Dermis microvascular lymphatic vessel endothelial cell (primary cell): ENCODE measurements at places on chromosomes 12 and 14. TPM values are rescaled to one million over a fixed set of nuclear protein-coding genes. Genes with fewer than 3 reads are reported as not detected.

- DNase-seq = no peak
Observed at GRCh38 chr12:2735432-2735831, 59.3 kb upstream of the FKBP4 start.

DNA sequence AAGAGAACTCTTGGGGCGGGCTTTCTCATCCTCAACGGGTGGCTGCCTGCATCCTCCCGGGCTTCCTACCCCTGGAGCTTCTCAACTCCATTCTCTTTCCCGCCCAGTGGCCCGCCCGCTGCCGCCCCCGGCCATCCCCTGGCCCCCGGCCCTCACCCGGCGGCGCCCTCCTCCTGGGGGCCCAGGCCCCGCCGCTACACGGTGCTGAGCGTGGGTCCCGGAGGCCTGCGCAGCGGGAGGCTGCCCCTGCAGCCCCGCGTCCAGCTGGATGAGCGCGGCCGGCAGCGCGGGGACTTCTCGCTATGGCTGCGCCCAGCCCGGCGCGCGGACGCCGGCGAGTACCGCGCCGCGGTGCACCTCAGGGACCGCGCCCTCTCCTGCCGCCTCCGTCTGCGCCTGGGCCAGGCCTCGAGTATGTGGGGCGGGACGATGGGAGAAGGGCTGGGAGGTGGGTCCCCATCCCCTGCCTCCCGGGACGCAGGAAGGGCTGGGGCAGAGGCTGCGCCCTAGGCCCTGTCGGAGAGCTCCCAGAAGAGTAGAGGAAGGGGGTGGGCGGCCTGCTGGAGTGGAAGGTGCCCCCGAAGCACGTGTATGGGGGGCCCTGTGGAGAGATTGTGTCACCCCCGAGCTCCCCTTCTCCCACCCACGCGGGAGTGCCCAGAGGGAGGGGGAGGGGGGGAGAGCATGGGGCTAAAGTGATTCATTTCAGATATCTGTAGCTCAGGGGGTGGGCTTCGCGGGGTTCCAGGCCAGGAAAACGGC is 1.5 kb downstream of the LAG3 start:
- DNase-seq = no peak

GRCh38 chr12:57479043-57479375 is 657 bp downstream of the ARHGAP9 start:
- no peak for DNase-seq

DNA sequence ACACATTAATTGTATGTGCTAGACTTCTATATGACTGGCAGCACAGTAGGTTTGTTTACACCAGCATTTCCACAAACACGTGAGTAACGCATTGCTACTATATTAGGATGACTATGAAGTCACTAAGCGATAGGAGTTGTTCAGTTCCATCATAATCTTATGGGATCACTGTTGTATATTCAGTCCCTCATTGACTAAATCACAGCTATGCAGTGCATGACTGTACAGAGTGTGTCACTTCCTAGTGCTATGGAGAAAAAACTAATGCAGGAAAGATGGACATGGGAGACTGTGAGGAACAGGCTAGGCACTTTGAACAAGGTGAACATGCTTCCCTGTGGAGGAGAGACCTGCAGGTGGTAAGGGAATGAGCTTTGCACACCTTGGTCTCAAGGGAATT is 259.8 kb downstream of the NUAK1 start:
- DNase-seq = no peak

The ESPL1 gene
- 4.2 and 6.0 TPM in 2 replicates for total RNA-seq

DNA sequence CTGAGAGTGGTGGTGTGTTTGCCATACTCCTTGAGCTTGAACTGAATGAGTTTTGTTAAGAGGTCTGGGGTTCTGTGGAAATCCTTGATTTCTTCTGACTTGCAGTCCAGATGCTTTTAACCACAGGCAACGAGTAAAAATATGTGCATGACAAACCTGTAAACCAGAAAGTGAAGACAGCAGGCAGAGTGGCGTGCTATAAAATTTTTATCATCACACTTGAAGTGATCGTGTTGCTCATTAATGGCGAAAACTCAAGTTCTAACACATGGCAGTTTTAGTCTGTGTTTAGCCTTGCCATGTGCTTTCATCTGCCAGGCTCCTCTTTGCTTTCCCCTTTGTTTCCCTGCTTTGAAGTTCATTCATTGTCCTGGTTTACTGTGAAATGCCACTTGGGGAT is 28.0 kb downstream of the TXNRD1 start:
- DNase-seq = no peak

The TEX52 gene
- not detected in 2 replicates for total RNA-seq

DNA sequence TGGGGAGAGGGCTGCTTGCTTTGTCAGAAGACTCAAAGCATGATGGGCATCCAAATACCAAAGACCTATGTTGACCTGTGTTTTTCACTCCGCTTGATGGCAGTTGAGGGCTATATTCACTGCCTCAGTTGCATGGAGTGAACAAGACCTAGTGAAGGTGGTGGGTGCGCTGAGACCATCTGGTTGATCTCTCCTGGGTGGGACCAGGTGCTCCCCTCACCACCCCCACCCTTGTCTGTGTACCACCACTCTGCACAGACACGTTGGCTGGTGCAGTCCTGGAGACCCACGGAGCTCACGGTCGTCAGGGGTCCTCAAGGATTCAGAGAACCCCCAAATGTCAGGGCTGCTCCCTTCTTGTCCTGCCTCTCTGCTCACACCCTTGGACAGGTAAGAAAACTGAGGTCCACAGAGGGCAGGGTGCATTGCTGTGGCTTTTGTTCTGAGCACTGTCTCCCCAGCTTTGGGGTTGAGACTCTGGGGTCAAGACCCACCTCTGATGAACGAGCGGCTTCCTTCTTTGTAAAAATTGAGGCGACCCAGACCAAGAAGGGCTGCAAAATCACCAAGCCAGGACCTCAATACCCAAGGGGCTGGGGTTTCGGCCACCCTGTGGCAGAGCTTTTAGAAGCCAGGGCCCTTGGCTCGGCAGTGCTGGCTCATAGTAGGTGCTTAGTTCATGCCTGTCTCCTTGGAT is 166.3 kb upstream of the RTL1 start:
- no peak for DNase-seq

DNA sequence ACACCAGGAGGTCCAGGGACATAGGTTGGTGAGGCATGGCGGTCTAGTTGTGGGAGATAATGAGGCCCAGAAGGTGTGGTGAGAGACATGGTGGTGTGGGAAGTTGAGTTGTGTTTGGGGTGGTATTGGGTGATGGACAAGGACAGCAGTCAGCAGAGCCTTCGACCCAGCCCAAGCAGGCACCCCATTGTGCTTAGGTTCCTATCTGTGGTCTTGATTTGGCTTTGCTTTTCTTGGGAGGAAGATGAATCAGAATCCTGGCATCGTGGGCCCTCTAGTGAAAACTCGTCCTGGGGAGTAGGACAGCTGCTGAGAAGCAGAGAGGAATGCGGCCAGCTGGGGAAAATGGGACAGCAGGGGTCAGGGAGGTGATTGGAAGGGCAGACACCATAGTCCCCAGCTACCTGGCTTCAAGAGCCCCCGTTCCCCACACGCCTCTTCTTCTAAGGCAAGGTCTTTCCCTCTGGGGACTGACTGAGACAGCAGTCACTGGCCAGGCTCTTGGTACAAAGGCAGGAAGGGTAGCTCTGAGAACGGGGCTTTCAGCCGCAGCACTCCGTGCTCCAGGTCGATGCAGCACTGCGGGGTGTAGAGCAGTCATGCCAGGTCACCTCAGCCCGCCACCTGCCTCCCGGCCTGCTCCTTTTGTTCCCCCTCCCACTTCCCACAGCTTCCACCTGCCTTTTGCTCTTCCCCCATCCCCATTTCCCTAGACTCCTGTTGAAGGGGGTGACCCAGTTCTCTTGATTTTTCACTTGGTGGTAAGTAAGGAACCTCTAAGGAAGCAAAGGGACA is 7.9 kb downstream of the NRIP2 start:
- DNase-seq = no peak
